ENCODE measurements at places on chromosomes 4 and X. TPM values are rescaled to one million over a fixed set of nuclear protein-coding genes. Genes with fewer than 3 reads are reported as not detected.

GRCh38 chr4:124206779-124207605 is 505.5 kb downstream of the ANKRD50 start:
- DNase-seq: no peak

DNA sequence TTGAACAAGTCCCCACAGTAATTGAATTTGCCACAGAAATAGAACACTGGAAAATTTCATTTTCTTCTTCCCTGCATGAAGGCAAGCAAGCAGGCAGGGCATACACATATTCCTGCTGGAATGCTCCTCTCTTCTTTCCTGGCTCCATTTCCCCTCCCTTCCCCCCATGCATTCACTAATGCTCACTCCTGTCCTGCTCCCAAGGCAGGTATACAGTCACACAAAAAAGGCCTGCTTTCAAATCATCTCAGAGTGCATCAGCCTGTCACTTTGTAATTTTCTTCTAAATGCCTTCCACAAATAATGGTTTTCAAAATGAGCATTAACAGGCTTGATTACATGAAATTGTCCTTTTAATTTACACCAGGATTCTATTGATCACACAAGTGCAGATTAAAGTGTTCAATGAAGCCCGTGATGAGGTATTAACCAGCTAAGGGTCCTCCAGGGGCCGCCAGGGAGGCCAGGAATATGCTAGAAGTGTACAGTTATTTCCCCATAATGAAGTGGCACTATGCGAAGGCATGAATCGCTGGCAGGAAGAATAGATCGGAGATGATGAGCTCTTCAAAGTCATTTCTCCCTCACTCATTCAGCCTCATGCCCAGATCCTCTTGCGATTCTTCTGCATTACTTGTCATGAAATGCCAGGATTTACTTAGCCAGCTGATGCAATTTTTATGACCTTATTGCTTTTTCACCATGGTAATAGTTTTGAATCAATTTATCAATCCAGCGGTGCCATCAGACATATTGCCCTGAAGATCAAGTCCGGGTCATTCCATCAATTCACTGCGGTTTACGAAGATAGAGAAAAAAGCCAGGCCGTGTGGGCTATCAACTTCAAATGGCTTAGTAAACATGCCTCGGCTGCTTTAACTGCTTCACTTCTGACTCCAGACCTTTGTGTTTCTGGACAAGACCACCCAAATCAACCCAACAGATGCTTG is 243.5 kb downstream of the GPAT3 start:
- DNase-seq: no peak

DNA sequence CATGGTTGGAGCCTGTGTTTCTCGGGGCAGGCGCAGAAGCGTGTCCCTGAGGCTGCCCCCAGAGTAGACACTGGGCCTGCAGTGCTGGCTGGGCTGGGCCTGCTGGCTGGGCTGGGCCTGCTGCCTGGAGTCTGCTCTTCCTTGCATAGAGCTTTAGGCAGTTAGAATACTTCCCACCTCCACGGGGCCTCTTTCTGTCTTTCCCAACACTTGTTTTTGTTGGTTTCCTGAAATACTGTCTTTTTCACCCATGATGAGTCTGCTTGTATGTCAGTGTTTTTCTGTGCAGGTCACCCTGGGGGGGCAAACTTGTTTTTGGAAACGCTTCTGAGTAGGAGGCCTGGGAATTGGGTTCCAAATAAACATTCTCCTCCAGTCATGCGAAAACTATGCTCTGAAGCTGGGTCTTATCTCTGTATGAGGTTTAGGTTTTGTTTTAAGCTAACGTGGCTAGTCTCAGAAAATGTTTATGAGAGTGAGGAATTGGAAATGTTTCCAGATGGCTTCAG is 32.2 kb downstream of the TRMT44 start:
- DNase-seq: peak; percentile 91

- peak; percentile 83 for DNase-seq
Measured at GRCh38 chrX:152907084-152907651, 9.3 kb downstream of the ZNF185 start.

- no peak for DNase-seq
Measured at GRCh38 chrX:116873671-116874070, 410.9 kb upstream of the CT83 start.

DNA sequence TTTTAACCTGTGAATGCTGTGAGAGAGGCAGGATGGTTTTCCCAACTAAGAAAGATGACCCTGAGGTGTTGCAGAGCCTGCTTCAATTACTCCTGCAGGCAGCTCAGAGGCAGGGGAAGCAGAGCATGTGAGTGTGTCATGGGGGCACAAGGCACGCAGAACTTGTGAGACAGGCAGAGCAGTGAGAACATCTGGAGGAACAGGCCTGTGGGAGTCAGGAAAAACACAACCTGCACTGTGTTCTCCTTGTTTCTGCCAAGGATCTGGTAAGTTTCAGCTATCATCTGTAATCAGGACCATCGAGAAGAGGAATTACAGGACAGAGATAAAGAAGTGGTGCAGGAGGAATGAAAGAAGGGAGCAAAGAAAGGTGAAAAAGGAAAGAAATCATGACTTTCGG is 741.8 kb upstream of the INTU start:
- DNase-seq: peak; percentile 60

- DNase-seq: no peak
Measured at GRCh38 chrX:49934148-49934547, 11.8 kb downstream of the CLCN5 start.

DNA sequence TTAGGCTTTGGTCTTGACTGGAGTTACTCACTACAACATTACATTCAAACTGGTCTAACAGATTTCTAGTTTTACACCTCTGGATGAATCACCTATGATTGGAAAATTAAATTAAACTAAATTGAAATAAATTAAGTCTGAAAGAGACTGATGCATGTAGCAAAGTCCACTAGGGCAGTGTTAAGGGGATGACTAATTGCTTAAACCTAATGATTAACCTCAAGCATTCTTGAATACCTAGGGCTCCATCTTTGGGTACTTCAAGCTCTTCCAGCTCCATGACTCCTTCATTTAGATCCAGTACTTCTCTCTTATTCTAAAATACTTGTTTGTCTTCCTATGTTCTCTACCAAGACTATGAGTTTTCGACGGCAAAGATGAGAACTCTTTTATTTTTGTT is 86.8 kb downstream of the SH2D1A start:
- no peak for DNase-seq

- DNase-seq: no peak
Measured at GRCh38 chr4:124640022-124640730, 72.4 kb downstream of the ANKRD50 start.

GRCh38 chr4:78482281-78482680 is 69.3 kb upstream of the ANXA3 start:
- no peak for DNase-seq

- DNase-seq: no peak
Measured at GRCh38 chrX:1673337-1673736, 58.5 kb downstream of the ASMT start.

GRCh38 chrX:135327299-135327698 is 18.0 kb downstream of the ETDC start:
- DNase-seq: no peak

DNA sequence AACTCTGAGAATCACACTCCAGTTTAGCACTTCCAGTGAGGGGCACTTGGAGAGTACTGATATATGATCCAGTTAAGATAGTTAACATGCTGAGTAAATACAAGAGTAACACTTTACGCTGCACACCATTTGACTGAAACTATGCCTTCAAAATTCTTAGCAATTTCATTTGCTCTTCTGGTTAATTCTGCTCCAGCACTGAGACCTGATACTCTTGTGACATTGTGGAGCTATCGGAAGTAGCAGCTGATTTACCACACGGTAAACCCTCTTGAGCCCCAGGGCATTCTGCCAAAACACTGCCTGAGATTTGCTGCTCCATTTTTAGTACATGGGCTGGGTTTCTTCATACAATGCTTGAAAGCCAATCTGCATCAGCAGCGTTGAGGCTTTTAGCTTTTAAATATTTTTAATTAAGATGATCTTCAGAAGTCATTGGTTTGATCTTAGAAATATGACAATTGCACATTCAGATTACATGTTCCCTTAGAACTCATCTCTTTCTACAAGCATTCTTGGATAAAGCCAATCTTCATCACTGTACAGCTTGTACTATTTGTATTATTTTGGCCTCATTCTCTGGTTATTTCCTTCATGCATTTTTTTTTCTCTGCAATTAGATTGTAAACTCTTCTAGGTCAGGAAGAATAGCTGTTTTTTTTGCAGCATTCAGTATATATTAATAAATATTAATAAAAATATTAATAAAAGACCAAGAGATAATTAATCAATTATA is 67.8 kb upstream of the ETNPPL start:
- DNase-seq: peak; percentile 79

DNA sequence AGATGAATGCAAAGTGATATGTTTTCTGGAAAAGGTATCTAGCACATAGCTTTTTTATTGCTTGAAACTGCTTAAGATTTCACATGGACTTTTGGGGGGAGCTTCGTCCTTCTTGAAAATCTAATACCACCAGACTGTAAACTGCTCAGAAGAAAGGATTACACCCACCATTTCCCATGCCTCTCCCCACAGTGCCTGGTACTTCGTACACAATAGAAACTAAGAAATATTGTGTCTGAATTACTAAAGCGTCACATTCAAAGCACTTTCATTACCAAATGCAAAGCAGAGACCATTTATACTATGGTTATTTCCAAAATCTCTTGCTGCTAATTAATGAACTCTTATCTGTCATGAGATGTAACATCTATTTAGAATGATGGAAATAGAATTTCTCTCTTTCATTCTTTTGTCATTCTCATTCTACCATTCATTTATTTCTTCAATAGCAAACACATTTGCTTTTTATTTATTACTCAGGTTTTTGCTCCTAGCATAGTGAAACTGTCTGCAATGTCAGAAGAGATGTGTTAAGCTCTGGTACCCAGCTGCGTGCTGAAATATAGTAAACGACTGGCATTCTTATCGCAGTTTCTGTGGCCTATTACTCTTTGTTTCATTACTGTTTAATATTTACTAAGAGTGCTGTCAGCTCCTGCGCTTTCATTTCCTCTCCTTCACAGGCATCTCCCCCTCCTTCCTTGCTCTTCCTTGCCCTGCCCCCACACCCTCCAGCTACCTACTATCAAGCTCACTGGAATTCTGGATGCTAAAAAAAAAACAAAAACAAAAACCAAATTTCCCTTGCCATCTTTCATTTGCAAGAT is 51.4 kb upstream of the RAPGEF2 start:
- DNase-seq: peak; percentile 31

- no peak for DNase-seq
Measured at GRCh38 chr4:76504613-76505465, 69.8 kb downstream of the SHROOM3 start.

DNA sequence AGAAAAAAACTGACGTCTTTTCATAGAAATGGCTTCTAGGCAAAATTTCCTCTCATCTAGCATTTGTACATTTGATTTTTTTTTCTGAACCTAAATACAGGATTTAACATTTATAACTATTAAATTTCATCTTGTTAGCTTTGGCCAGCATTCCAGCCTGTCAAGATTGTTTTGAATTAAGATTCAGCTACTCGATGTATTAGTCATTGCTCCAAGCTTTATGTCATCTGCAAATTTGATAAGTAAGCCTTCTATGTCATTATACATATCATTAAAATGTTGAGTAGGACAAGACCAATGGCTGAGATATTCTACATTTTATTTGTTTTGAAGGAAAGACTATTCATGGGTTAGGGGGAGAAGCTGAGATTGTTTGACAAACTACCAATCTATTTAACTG is 46.7 kb downstream of the DDX53 start:
- no peak for DNase-seq

DNA sequence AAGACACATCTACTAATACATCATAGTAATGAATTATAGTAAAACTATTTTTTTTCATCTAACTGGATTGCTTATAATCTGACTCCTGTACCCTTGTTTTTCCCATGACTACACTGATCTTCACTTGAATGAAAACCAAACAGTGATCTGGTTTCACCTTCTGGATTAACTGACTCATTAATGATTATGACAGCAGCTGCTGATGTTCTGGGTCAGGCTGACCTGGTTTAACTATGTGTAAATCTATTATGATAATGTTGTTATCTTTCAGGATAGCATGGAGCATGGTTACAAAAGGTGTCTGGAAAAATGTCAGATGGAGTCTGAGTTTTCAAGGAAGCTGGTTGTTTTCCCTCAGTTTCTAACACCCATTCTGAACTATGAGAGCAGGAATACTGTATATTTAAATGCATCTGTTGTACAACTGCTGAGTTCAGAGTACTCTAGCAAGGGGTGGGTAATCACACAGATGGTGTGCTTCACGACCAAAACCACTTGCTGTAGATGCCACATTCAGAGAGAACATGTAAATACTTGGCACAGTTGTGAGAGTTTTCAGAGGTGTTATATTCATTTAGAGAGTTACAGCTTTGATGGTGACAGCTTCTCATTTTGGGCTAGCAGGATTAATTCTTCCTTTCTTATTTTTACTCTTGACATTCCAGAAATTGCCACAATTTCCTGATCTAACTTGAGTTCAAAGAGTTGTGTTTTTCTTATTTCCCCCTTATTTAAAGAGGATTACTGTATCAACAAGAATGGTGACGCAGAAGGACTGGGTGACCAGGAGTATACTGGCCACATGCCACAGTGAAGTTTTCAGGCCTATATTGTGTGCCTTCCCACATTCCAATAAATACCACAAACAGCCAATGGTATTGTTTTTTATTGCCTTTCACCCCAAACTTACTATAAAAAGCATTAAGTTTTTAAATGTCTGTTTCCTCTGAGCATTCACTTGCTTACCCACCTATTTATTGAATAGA is 249.7 kb upstream of the TET2 start:
- no peak for DNase-seq

- DNase-seq: peak; percentile 75
Measured at GRCh38 chrX:136767104-136767941, 13.4 kb downstream of the ARHGEF6 start.

GRCh38 chr4:124230268-124230667 is 482.3 kb downstream of the ANKRD50 start:
- no peak for DNase-seq

DNA sequence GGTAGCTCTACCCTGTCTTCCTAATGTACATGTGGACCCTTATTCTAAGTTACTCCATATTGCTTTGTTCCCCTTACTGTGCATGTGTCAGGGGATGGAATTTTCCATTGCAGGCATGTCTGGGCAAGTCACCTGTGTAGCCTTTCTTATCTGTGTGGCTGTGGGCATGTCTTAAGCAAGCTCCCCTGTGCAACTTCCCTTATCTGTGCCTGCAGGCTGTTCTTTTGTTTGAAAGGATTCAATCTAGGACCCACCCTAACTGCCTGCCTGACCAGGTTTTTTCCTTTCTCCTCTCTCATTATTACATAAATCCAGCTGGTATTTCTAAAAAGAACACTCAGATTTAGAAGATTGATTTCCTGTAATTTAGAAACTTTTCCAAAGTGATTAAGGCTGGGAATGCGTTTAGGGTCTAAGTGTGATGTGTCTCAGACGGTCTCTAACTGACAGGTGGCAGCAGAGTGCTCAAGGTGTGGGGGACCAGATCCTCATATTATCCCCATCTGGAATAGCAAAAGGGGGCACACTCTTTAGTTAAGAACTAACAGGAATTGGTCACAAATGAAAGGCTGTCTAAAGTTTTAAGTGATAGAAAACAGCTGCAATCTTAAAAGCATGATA is 198.9 kb upstream of the PPP1R2C start:
- no peak for DNase-seq

Gene CXCL6
- total RNA-seq: 8.2 TPM

Gene ZNF711
- 4.7 TPM for total RNA-seq

Gene PPP4R3C
- total RNA-seq: not detected

Gene TMPRSS11F
- not detected for total RNA-seq

Gene GABRE
- 16.6 TPM for total RNA-seq

Gene ZDHHC15
- 2.6 TPM for total RNA-seq

Gene SNCA
- 8.4 TPM for total RNA-seq

Gene MAGEC2
- not detected for total RNA-seq

Gene KDM6A
- 40.8 TPM for total RNA-seq

Gene SLC49A3
- 18.2 TPM for total RNA-seq
